ENCODE measurements at places on chromosomes 13 and 19.

- DNase-seq: no peak
Measured at GRCh38 chr19:4682417-4683200, 12.5 kb upstream of the MYDGF start.

- DNase-seq: no peak
Measured at GRCh38 chr19:29766100-29766499, 45.7 kb upstream of the CCNE1 start.

GRCh38 chr13:31733647-31734046 is 5.7 kb upstream of the RXFP2 start:
- no peak for DNase-seq

DNA sequence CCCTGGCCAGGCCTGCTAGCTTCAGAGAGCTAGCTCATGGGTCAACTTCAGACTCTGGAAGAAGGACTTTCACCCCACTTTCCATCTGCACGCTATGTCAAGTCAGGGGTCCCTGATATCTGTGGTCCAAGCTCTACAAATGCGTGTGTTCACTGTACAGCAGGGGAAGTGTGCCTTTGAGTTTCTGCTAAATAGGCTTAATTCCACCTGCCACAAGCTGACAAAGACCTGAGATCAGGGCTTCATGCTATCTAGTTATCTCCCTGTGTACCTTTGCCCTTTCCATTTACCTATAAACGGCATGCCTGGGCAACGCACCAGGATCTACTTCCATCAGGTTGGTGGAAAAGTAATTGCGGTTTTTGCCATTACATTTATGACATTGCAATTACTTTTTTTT is 10.7 kb upstream of the SULT2A1 start:
- no peak for DNase-seq

Measured in GDM1 (cell line).